NCI-H460 (cell line): ENCODE measurements at places on chromosomes 5 and 9.

GRCh38 chr9:119963258-119963797 is 594.1 kb upstream of the BRINP1 start:
- DNase-seq, result peak; percentile 45

- no peak for DNase-seq
These were observed 208.1 kb downstream of the SPOCK1 start for GRCh38 chr5:137291031-137291430.

GRCh38 chr9:111622626-111623025 is 8.5 kb upstream of the DNAJC25 start:
- DNase-seq, result peak; percentile 78

DNA sequence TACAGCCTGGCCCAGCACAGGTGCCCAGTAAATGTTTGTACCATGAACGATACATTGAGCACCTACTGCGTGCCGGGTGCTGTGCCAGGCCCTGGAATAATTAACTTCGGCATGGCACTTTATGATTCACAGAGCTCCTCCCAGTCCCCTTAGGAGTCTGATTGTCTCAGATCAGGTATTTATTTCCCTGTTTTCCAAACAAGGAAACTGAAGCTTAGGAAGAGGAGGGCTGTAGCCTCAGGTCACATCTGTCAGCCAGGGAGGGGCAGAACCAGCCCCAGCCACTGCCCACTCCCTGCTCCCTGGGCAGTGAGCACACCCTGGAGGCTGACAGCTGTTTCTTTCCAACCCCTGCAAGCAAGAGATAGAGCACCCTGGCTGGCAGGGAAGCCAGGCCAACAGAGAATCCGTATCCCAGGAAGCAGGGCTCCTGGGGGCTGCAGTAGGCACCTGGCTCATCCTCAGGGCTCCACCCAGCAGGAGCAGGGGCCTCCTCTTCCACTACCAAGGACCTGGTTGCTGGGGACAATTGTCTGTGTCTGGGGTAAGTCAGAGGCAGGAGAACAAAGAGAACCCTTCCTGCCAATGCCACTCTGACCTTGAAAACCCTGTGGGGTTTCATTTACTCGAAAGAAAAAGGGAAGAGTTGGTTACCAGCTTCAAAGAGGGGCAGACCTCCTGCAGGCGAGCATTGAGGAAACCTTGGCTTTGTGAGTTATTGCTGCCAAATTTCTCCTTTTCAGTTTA is 69.0 kb downstream of the DAB2IP start:
- DNase-seq, result no peak

GRCh38 chr5:120779674-120780073 is 315.6 kb downstream of the PRR16 start:
- no peak for DNase-seq

DNA sequence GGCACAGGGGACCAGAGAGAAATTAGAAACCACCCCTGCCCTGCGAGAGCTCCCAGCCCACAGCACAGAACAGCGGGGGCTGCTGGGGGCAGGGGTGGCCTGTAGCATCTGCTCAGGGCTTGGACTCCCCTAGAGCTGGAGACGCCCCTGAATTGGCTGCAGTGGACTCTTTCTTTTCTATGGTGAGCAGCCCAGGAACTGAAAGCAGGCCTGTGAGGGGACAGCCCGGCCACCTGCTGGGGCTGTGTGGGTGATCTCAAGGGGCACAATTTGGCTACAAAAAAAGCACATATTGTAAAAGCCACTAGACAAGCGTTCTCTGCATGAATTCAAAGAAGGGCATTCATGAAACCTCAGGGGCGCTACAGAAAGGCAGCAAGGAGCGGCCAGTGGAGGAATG is 57.5 kb upstream of the ICE1 start:
- DNase-seq, result no peak

DNA sequence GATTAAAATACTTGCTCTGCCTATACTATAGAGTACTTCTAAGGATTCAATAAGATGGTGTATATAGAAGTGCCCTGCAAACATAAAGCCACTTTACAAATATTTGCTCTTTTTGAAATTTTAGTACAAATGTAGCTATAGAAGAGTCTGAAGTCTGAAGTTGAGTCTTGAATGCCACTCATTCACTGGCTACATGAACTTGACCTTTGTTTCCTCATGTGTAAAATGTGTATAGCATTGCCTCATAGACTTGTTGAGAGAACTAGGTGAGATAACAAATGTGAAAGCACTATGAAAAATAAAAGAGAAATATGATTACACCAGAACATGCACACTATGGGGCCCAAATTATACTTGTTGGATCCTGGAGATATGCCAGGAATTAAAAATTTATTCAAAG is 244.7 kb downstream of the SEC61B start:
- DNase-seq, result no peak

DNA sequence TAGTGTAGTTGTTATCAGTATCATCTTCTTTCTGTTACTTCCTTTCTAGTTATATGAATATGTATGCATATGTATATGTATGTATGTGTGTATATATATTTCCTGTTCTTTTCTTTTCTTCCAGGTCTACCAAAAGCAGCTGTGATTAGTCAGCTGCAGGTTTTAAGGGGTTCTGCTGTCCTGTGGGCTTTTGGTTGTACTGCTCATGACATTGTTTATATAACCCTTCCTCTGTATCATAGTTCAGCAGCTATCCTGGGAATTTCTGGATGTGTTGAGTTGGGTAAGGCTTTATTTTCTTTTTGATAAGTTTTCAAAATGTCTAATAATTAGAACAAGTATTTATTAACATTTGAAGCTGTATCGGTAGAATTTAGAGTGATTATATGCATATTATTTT is 23.2 kb downstream of the SLC27A6 start:
- DNase-seq, result no peak

DNA sequence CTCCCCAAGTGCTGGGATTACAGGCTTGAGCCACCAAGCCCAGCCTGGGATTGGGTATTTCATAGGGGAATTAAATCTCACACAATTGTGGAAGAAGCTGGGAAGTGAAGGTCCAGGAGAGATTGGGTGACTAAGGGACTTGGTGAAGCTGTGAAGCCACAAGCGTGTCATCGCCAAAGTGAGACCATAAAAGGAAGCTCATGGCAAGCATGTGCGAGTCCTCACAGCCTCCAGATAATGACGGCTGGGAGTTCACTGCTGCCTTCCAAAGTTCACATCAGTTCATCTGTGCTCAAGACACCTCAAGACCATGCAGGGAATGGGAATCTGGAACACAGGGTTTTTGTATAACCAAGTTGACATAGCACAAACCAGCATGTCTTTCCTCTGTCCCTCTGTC is 210.6 kb downstream of the MARCHF11 start:
- peak; percentile 33 for DNase-seq

DNA sequence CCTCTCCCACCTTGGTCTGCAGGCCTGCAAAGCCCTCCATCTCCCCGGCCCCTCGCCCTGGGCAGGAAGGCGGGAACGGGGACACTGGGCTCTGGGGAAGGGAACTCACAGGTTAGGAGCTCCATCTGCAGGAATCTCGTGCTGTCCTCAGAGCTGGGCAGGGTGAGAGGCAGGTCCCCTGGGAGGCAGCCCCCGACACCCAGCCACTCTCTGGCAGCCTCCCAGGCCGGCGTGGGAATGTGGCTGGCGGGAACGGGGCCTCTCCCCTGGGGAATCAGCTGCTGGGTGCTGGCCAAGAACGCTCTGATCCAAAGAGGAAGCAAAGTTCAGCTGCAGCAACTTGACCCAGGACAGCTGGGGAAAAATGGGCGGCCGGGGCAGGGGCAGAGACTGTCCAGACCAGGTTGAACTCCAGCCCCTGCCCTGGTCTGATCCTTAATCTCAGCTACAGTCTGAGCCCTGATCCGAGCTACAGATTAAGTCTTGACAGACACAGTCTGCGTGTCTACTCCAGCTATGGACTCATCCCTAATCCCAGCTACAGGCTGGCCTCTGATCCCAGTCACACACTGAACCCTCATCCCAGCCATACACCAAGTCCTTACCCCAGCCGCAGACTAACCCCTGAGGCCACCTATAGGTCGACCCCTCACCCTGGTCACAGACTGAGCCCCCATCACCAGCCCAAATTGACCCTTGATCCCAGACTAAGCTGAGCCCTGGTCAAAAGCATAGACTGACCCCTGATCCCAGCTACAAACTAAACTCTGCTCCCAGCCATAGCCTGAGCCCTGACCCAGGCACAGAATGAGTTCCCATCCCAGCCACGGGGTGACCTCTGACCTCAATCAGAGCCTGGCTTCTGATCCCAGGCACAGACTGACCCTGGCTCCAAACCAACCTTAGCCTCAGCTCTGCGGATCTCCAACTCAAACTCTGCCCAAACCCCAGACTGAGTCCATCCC is 37.3 kb upstream of the EGFL7 start:
- peak; percentile 23 for DNase-seq

GRCh38 chr5:76319673-76320072 is 83.4 kb upstream of the IQGAP2 start:
- DNase-seq, result no peak

GRCh38 chr9:91905991-91906469 is 44.0 kb downstream of the ROR2 start:
- no peak for DNase-seq

GRCh38 chr5:72296256-72296655 is 23.8 kb downstream of the MRPS27 start:
- no peak for DNase-seq

DNA sequence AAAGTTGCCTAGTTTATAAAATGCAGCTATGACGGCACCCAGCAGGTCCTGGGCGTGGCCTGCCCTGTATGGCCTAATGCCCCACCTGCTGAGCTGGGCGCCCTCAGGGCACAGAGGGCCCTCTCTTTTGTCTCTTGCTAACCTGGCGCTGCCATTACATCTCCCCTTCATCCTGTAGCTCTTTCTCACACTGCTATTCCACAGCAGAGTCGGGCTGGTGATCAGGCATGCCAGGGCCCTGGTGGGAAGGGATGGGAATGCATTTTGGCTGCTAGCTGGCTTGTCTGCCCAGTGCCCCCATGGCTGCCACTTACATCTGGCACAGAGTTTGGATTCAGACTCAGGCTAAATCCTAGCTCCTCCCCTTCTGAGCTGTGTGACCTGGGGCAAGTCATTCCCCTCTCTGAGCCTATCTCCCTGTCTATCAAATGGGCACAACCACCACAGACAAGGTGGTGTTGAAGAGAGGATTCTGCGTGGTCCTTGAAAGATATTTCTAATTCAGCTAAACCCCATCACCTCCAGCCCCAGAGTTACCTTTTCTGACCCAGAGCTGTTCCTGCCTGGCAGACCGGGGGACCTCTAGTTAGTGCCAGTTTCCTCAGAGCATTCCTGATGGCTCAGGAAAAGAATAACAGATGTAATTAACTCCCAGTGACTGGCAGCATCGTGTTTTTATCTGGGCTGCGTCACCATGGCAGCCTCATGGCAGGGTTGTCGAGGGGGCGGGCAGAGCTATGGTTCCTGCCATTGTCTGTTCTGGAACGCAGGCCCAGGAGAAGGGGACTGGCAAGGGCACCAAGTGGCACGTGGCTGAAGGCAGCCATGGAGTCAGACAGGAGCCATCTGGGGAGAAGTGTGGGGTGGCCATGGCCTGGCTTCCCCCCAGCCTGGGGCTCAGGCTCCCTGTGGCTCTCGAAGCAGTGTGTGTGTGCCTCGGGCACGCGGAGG is 6.3 kb downstream of the PRR7 start:
- no peak for DNase-seq

- DNase-seq, result no peak
These were observed 19.4 kb downstream of the USP20 start for GRCh38 chr9:129854588-129855110.

GRCh38 chr5:138686668-138687067 is 66.6 kb upstream of the CTNNA1 start:
- no peak for DNase-seq

DNA sequence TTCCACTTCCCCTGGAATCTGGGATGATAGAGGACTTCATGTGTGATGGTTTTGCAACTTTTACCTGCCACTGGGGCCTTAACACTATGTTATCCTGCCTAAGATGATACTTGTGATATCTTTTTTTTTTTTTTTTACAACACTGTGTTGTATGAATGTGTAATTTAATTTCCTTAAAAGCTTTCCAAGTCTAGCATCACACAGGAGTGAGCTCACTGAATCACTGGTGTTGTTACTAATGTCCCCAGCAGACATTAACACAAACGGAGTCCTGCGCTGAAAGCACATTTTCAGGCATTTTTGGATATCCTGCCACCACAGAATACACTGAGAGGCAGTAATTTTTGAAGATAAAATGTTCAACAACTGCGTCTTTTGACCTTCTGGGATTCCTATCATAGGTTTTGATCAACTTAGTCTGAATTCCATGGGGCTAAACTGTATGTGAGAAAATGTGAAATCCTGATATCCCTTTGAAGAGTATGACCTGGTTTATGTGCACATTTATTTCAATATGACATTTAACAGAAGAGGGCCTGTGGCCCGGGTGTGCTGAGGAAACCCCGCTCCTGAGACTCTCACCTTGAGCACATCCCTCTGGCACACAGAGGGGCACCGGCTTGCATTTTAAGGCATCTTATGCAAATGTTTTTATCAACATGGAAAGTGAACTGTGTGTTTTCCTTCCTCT is 118.0 kb downstream of the FSTL4 start:
- no peak for DNase-seq
